Activated CD4-positive, alpha-beta T cell treated with anti-CD3 and anti-CD28 coated beads for 36 hours (primary cell): ENCODE measurements at places on chromosomes 5 and 9. TPM values are rescaled to one million over a fixed set of nuclear protein-coding genes. Genes with fewer than 3 reads are reported as not detected.

GRCh38 chr9:130186839-130187522, 14.8 kb downstream of the NCS1 start:
- peak; percentile 22 for DNase-seq

- no peak for DNase-seq
Observed at GRCh38 chr9:106755736-106756135, 107.2 kb upstream of the ZNF462 start.

- DNase-seq: peak; percentile 23
Observed at GRCh38 chr5:7094626-7095025, 301.3 kb upstream of the ADCY2 start.

DNA sequence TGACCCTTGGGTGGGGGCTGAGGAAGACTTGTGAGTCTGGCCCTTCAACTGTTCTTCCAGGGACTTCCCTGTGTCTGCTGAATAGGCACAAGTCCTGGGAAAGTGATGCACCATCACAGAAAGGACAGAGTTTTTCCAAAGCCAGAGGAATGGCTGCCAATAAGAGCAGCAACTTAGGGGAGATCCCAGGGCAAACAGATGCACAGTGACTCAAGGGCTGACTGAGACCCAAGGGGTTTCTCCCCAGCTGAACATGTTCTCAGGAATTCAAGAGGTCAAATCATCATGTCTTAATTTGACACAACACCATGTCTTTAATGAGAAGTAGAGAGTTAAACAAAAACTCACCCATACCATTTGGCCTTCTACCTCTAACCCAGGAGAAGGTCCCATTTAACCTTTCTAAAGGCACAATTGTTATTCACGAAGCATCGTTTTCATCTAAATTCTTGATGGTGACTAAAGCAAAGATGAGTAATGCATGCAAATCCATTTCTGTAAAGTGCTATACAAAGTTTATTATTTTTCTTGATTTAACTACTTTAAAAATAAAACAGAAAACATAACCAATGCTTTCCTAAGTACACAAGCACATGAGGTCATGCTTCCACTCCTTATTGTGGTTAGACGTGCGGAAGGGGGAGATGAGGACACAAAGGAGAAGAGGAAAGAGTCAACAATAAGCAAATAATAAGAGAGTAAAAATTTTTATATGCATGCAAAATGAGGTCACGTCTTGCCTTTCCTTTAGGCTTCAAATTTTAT, 324.1 kb downstream of the PLK2 start:
- DNase-seq: no peak

FGFR4 gene
- 2.0 TPM for total RNA-seq

TLR4 gene
- not detected for total RNA-seq

- no peak for DNase-seq
Observed at GRCh38 chr5:149605998-149606724, 24.9 kb downstream of the ARHGEF37 start.

DNA sequence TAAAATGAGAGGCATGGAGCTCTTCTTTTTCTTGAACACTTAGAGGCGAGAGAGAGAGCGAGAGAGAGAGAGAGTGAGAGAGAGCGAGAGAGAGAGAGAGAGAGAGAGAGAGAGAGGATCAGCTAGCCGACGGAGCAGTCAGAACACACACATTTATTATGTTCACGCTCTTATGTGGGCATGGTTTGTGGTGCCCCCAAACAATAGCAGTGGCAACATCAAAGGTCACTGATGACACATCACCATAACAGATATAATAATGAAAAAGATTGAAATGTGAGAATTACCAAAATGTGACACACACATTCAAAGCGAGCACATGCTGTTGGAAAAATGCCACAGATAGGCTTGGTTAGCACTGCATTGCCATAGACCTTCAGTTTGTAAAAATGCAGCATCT, 116.1 kb downstream of the KDM4C start:
- DNase-seq: peak; percentile 50

- no peak for DNase-seq
Observed at GRCh38 chr5:148823871-148824270, 2.5 kb upstream of the ADRB2 start.

ANKRD31 gene
- 0.67 TPM for total RNA-seq

ZMAT2 gene
- 55.3 TPM for total RNA-seq

GRCh38 chr9:128192601-128193371, 1.4 kb upstream of the CIZ1 start:
- DNase-seq: peak; percentile 77

DNA sequence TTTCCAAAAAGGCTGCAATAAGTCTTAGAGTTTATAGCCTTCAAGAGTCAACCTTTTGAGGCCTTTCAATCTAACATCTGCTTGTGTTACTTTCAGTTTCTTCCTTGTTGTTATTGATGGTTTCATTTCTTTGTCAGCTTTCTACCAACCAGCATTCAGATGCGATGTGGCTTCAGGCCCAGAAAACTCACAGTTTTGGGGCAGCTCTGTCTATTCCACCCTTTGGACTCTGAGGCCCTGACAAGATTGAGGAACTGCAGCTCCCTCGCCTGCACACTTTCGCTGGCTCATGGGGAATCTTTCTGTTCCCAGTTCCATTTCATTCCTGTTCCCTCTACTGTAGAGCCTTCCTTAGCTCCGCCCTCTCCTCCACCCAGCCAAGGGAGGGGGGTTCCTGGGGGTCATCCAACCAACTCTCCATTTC, 13.3 kb upstream of the WHRN start:
- no peak for DNase-seq

DNA sequence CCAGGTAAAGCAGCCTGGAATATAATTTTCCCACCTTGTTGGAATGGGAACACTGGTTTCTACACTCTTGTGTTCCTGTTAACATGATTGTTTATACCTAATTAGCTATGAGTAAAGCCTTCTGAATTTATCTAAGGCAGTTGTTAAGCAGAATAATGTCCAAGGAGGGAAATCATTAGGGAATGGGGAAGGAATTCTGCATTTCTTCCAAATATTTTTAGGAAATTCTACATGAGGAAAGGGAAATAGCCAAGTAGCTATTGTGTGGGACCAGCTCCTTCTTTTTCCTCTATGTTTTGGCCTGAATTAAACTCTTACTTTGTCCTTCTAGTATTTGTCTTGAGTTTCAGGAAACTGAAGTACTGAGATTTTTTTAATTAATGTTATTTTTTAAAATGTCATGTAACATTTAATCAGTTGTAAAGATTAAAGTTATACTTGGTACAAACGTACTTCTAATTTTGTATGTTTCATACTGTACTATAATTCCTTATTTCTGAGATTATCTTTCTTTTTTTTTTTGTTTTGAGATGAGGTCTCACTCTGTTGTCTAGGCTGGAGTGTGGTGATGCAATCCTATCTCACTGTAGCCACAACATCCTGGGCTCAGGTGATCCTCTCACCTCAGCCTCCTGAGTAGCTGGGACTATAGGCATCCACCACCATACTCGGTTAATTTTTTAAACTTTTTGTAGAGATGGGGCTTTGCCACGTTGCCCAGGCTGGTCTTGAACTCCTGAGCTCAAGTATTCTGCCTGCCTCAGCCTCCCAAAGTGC, 28.5 kb downstream of the ANKDD1B start:
- no peak for DNase-seq

DNA sequence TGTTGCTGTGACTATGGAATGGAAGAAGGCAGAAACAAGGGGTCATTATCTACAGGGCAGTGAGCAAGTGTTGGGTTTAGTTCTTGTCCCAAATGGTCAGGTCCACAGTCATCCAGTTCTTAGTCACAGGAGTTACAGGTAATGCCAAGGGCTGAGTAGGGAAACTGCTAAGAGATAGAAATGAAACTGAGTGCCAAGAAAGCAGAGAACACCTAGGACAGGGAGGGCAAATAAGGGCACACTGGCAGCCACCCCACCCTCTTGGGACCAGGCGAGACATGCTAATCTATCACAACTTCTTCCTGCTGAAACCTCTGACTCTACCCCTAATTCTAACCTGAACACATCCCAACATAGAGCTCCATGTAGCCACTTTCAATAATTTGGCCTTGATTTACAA, 103.2 kb downstream of the KLF4 start:
- DNase-seq: no peak

DNA sequence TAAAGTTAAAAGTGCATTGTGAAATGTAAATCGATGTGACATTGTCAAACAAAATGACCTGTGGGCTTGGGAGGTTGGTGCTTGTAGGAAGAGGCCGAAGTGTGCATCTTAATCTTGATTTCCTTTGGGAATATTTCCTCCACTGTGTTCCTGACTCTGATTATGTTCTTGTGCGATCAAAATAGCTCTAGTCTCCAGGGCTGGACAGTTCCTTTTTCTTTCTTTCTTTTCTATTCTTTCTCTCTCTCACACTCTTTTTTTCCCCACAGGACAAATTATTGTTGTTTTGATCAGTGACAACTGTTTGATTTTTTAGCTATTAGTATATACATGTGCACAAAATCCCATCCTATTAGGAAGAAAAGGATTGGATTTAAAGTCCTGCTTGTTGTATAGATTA, 347.5 kb downstream of the ZSWIM6 start:
- no peak for DNase-seq

G3BP1 gene
- 253 TPM for total RNA-seq

PLPP7 gene
- 0.30 TPM for total RNA-seq

GRCh38 chr5:124302533-124302932, 443.9 kb downstream of the ZNF608 start:
- DNase-seq: no peak
